Neuronal stem cell (in vitro differentiated cells): ENCODE measurements at places on chromosomes 7 and 10.

- no peak for DNase-seq
Observed at GRCh38 chr10:12720217-12720981, 281.1 kb downstream of the CCDC3 start.

DNA sequence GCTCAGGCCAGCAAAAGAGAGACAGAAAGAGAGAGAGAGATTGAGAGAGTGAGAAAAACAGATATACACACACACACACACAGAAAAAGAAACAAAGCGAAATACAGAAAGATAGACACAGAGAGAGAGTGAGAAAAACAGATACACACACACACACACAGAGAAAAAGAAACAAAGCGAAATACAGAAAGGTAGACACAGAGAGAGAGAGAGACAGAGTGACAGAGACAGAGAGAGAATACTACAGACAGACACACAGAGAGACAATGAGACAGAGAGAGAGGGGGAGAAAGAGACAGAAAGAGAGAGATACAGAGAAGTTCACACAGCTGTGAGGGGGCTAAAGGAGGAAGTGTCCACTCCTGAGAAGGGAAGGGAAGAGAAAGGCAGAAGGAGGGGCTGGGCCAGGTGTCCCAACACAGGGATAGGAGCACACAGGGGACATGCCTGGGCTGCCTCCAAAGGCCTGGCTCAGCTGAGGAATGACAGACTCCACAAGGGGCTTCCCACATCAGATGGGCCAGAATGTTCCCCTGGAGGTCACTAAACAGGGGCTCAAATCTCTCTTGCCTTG lies 4.3 kb downstream of the GCK start:
- DNase-seq: no peak

DNA sequence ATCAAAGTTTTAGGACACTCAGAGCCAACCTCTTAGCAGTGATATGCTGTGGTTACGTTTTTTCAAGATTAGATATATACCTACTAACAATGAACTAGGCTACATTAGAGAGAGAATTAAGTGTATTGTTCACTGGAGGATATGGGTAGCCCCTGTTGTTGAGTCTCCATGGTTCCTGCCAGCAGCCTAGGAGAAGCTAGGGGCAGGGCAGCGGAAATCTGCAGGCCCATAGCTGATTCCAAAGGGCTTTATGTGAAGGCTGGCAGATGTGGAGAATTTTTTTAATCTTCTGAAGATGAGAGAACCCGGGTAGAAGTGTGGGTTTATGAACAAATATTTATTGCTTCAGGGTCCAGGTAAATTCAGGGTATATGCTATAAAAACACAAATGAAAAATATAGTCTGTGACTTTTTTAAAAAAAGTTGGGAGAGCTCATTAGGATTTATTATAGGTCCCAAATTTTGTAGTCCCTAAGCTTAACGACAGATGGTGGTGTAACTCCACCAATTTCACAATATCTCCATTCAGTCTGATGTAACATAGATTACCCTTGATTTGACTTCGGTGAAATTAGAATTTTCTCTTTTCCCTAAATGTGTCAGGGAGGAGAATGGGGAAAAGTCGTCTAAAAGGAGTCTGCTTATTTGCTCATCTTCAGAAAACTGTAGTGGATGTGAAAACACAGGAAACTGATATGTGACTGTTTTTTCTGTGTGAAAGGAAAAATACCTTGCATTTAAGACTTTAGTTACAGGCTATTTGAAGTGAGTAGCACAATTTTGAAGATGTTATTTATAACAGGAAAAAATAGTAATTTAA lies 163.0 kb upstream of the PPP1R3A start:
- peak; percentile 39 for DNase-seq

DNA sequence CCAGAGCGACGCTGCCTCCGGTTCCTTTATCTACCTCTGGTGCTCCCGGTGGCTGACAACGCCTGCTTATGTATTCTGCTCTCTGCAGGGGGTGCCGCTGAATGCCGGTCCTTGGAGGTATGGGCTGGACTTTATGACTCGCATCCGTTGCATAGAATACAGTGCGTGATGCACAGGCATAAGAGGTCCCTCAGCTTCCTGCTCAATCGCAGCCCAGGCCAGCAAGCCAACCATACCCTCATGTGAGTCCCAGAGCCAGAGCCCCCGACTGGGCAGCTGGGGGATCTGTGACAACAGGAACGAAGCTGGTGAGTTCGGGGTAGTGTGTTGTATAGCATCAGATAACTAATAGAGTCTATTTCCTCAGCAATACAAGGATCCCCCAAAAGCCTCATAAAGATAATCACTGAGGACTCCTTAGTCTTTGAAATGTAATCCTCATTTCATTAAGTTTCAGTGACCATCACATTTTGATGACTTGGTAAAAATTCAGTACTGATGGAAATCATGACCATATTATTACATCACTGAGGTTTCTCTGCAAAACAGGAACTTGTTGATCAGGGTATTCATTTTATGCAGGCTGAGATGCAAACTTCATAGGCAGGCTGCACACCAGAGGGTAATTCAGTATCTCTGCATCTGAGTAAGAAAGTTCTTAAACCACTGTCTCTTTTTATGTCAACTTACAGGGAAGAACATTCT lies 607.8 kb downstream of the PTPRN2 start:
- DNase-seq: no peak

DNA sequence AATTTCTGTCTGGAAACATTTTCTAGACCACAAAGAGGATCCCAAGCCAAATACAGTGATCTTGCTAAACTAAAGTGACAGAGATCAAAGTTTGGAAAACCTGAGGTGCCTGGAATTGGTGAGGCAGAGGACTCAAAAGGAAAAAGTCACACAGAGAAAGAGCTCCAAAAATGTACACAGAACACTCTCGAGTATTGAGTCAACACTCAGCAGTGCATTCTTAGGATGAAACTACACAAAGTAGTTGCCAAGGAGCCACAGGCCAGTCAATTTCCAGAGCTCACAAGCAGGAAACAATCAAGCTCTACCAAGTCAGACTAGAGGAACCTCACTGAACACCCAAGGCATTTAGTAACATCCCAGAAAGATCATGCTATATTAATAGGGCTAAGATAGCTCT lies 61.3 kb downstream of the MICU1 start:
- no peak for DNase-seq

- DNase-seq: no peak
Observed at GRCh38 chr7:85521108-85521694, 334.3 kb upstream of the SEMA3D start.

GRCh38 chr7:69657985-69658384 lies 59.7 kb downstream of the AUTS2 start:
- DNase-seq: no peak

GRCh38 chr10:128877936-128878335 lies 589.1 kb upstream of the MGMT start:
- no peak for DNase-seq

DNA sequence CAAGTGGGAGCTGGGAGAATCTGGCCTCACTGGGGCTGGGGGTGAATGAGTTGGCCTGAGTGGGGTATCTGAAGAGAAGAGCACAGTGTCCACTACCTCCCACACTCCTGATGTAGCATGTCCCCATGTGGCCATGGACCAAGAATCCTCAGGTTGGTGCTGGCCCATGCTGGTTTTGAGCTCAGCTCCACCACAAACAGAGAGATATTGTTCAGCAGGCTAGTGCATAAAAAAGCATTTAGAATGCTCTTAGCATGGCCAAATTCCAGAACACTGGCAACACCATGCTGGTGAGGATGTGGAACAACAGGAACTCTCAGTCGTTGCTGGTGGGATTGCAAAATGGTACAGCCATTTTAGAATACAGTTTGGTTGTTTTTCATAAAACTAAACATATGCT lies 61.4 kb downstream of the FRMPD2 start:
- DNase-seq: no peak

DNA sequence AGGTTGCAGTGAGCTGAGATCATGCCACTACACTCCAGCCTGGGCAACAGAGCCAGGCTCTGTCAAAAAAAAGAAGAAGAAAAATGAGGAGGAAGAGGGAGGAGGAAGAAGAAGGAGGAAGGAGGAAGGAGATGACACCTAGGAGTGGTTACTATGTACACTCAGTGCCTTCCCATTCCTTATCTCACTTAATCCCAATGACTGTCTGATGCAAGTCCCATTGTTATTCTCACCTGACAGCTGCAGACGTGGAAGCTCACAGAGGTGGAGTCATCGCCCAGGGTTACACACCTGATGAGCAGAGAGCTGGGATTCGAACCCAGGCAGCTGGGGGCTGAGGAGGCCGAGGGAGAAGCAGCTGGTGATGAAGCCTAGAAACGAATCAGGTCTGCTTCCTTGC lies 258.8 kb downstream of the SNX10 start:
- no peak for DNase-seq

GRCh38 chr7:27723085-27723484 lies 16.9 kb upstream of the TAX1BP1 start:
- no peak for DNase-seq

DNA sequence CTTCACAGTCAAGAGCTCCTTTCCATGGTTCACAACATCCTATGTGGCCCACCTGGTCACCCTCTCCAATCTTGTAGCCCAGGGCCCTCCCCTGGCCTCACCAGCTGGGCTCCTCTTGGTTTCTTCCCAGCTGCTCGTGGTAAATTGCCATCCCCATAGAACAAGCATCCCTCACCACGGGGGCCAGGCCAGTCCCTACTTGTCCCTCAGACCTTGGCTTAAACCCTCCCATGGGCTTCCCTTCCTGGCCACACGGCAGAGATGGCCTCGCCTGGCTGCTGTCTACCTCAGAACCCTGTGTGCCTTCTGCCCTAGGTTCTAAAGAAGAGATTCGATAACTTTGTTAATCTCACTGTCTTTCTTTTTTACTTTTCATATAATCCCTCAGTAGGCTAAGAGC lies 153.3 kb upstream of the TCERG1L start:
- no peak for DNase-seq

GRCh38 chr10:69496352-69497230 lies 45.3 kb downstream of the TSPAN15 start:
- no peak for DNase-seq

- peak; percentile 6 for DNase-seq
Observed at GRCh38 chr7:52639126-52639525, 396.3 kb upstream of the POM121L12 start.

- no peak for DNase-seq
Observed at GRCh38 chr10:24350070-24350921, 141.4 kb downstream of the KIAA1217 start.

GRCh38 chr10:78520737-78521430 lies 487.2 kb downstream of the RPS24 start:
- no peak for DNase-seq

- DNase-seq: no peak
Observed at GRCh38 chr10:126568809-126569385, 101.6 kb downstream of the C10orf90 start.

DNA sequence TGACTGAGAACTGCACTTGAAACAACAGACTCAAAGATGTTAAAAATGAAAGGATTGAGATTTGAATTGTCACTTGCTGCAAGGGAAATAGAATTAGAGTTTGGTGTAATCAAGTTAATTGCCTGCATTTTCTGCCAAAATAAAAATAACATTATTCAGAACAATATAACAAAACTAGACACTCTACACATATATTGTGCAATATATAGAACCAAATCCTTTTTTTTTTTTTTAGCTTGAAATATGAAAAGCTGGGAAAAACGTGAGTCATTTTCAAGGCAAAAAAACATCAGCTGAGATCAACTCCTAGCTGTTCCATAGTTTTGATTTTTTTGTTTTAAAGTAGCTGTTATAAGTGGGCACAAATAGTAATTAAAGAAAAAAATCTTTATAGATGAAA lies 561.5 kb downstream of the DNAJB9 start:
- DNase-seq: no peak

GRCh38 chr10:126754966-126755365 lies 84.5 kb upstream of the C10orf90 start:
- DNase-seq: no peak

DNA sequence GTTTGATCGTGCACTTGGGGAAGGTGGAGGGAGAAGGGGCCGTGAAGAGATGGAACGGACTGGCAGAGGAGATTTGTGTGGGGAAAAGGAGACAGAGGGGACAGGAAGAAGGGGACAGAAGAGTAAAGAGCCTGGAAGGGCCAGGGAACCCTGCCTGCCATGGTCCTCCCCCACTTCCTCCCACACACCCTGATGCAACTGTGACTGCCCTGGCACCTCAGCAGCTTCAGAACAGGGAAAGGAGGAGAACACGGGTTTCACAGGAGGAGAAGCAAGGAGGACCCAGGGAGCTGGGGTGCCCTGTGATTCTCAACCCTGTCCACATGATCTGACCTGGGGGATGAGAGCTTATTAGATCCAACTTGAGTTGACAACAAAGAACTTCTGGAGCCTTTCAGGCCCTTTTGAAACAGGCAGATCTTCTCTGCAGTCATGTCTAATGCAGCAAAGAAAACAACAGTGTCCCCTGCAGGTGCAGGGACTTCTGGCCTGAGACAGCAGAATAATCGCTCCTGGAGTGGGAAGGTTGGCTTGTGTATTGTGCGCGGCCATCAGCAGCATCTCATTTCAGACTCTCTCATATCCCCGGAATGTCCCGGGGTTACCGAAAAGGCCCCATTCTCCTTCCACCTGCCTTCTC lies 421.6 kb downstream of the PAXIP1 start:
- DNase-seq: no peak

GRCh38 chr7:92691578-92691977 lies 101.4 kb upstream of the FAM133B start:
- no peak for DNase-seq

DNA sequence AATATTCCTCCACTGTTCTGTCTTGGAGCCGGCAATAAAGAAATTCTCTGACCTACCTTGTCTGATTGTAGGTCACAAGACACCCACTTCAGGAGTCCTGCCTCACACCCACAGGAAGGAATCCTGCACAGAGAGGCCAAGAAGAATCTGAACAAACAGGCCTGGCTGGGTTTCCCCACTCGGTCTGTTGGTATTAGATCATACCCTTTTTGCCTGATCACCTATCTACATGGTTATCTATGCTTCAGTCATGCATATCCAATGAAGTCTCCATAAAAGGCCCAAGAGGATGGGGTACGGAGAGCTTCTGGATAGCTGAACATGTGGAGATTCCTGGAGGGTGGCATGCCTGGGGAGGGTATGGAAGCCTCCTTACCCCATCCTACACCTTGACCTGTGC lies 12.3 kb downstream of the OGDH start:
- no peak for DNase-seq

DNA sequence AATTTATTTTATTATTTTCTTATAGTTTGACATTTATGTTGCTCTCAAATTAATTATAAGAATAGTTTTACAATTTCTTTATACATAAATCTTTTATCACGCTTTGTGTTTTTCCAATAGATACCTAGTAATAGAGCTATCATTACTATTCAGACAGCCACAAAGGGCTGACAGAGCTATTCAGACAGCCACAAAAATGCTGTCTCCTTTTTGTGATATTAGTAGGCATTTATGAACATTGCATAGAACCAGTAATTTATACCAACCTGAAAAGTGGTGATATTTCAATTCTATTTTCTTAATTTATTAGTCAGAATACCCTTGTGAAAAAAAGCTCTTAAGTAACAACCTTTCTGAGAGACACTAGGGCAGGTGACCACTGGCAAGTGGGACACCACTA lies 34.2 kb upstream of the IGFBP3 start:
- no peak for DNase-seq

GRCh38 chr10:129767751-129768150 lies 196.3 kb downstream of the EBF3 start:
- DNase-seq: no peak

- no peak for DNase-seq
Observed at GRCh38 chr7:37352974-37353948, 95.4 kb downstream of the ELMO1 start.

GRCh38 chr7:107632492-107632865 lies 28.1 kb upstream of the SLC26A4 start:
- DNase-seq: no peak
